CD4-positive, alpha-beta T cell treated with Interleukin-15 for 4 hours (primary cell): ENCODE measurements at places on chromosomes 16 and 17.

DNA sequence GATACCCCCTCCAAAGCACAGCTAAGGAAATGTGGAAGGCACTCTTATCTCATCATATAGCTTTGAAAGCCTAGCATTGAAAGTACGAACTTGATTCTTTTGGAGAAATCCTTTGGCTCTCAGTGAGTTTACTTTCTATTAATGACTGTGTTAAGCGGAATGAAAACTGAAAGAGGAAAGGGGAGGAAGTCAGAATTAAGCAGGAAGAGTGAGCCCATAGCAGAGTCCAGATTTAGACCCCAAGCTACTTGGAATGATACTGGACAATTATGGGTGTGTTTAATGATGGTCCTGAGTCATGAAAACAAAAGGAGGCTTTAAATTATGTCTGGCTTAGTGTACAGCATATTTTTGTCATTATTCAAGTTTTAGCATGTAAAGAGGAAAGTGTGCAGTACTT lies 42.2 kb downstream of the TENT4B start:
- DNase-seq, result no peak

DNA sequence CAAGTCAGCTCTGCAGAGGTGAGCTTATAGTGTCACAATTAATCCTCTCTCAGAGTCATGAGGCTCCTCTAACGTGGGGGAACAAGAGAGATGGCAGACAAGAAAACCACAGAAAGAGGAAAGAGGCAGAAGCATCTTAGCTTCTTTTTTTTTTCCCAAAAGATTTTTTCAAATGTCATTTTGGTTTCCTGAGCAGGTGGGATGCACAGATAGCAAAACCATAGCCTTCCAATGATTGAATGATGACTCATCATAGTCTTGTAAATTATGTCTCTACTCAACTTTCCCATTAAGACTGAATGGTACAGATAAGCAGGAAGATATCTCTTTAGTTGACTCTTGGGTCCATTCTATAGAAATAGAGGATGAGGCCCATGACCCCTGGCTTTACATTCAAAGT lies 162.8 kb upstream of the ZFHX3 start:
- DNase-seq, result no peak

GRCh38 chr17:73203135-73203787 lies 10.4 kb downstream of the COG1 start:
- DNase-seq, result no peak

DNA sequence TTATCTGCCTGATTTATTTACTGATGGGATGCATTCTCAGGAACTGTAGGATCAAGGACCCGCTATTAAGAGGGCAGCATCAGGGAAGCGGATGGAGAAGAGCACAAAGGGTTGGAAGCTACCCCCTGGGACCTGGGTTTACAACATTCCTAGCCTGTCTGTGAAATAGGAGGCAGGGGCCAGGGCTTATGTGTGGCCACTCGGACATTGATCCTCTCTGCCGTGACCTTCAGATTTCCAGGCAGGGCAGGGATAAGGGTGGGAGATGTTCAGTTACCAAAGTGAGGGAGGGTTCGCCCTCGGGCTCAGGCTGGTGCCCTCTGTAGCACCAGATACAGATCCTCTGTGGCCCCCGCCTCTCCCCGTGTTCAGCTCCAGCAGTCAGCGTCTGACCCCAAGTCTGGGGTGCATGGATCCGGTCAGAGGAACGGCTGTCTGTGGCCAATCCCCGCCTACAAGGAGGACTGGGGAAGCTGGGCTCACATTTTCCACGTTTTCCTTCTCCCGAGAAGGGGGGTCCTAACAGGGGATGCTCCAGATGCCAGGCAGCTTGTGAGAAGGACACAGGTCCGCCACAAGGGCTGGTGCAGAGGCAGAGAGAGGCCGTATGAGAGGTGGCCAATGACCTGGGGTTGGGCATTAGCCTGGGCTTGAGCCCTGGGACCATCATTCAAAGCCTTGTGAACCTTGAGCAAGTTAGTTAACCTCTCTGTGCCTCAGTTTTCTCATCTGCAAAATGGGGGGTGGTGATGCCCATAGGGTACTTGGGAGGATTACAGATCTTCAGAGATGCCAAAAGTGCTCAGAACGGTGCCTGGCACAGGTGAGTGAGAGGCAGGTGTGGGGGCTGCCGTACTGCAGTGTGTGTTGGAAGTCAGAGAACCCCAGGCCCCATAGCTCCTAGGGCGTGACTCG lies 48.3 kb downstream of the ATP2C2 start:
- DNase-seq, result no peak

- no peak for DNase-seq
These were observed 106.2 kb downstream of the PHKB start for GRCh38 chr16:47567321-47567720.

- DNase-seq, result no peak
These were observed 13.3 kb downstream of the THRA start for GRCh38 chr17:40075942-40076498.

GRCh38 chr17:80025140-80025539 lies 10.5 kb downstream of the TBC1D16 start:
- DNase-seq, result no peak
